ENCODE measurements at places on chromosomes 3 and 15. TPM values are rescaled to one million over a fixed set of nuclear protein-coding genes. Genes with fewer than 3 reads are reported as not detected.
A peak's percentile ranks its signal among the peaks of the same experiment; 100 is the strongest.

GRCh38 chr3:16671690-16672089 lies 66.5 kb upstream of the DAZL start:
- H3K36me3 ChIP-seq: no peaks in the 10 kb centered on the region
- DNase-seq: no peak
- H3K4me1 ChIP-seq: no peaks in the 10 kb centered on the region
- H3K27ac ChIP-seq: no peak overlapping the region
- no peaks in the 10 kb centered on the region for H3K27me3 ChIP-seq
- H3K4me3 ChIP-seq: no peak overlapping the region

DNA sequence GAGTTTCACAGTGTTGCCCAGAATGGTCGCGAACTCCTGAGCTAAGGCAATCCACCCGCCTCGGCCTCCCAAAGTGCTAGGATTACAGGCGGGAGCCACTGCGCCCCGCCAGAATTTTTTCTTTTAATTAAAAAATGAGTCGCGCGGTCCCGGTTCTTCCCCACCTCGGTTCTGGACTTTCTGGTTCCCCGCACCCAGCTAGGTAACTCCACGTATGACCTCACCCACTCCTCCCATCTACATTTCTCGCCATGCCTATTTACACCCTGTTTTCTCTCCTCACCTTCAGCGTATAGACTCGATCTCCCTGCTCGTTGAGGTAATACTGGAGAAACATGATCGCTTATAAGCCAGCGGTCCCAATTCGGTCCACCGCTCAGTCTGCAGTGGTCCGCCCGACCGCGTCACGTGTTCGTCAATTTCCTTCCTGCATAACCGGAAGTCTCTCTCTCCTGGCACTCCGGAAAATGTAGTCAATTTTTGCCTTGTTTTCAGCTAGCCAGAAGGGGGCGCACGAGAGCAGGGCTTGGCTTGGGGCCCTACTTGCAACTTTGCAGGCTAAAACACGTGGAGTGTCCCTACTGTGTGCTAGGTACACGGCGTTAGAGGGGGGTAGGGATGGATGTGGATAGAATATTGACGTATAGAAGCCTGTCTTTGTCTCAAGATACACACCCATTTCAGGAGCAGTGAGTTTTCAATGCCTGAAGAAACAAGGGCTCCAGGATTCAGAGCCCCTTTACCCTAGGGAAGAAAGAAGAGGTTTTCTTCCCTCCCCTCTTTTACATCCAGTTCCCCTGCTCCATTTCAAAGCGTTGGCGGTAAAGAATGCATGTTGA lies at the start of the genes NOP10 and NUTM1:
Gene NOP10 (minus strand): TSS at position 400 of the 839 bp plus-strand sequence. CDS start 63 bp downstream, at position 337.
Gene NUTM1 (plus strand): TSS at position 579 of the 839 bp plus-strand sequence. CDS start 382 bp downstream, outside the sequence.
- no peaks in the 10 kb centered on the region for H3K27me3 ChIP-seq
- H3K4me1 ChIP-seq: peaks cover 35% of the 10 kb centered on the region
- H3K36me3 ChIP-seq: peaks cover 25% of the 10 kb centered on the region
- DNase-seq: peak; percentile 98
- H3K27ac ChIP-seq: no peak within 1 kb of the TSS

The HTR3E gene
- total RNA-seq: not detected

GRCh38 chr15:72182673-72183072 lies 14.9 kb downstream of the GRAMD2A start:
- no peak overlapping the region for H3K4me3 ChIP-seq
- no peak for DNase-seq
- no peaks in the 10 kb centered on the region for H3K4me1 ChIP-seq
- no peaks in the 10 kb centered on the region for H3K36me3 ChIP-seq

GRCh38 chr3:177764933-177765332 lies 567.7 kb upstream of the TBL1XR1 start:
- DNase-seq: no peak
- H3K4me1 ChIP-seq: no peaks in the 10 kb centered on the region
- H3K36me3 ChIP-seq: no peaks in the 10 kb centered on the region
- H3K4me3 ChIP-seq: no peak overlapping the region

DNA sequence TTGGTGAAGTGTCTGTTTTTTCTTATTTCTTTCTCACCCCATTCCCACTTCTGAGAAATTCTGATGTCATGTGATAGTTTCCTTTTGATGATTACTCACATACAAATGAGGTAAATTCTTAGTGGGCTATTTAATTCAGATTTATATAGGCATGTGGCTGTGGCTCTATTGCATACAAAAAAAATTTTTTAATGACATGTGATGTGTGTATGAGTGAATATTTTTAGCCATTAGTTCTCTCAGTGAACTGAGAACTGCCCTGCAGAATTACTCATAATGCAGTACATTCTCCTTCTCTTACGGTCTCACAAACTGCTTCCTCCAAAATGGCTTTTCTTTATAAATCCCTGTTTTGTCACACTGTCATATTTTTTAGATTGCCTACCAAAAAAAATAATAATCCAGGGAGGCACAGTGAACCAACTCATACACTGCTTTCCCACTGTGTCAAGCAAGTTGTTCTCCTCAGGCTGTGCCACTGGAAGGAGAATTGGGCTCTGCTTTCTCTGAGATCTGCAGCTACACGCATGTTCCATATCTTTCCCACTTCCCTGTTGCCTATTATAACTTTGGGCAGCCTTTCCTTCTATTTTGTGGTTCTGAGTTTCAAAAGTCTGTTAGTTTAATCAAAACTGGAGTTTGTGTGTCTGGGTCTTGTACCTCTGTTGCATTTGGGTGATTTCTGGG lies 415.7 kb upstream of the THBS1 start:
- peaks cover 2% of the 10 kb centered on the region for H3K4me1 ChIP-seq
- DNase-seq: no peak
- H3K27me3 ChIP-seq: peaks cover 23% of the 10 kb centered on the region
- no peak overlapping the region for H3K27ac ChIP-seq
- H3K4me3 ChIP-seq: no peak overlapping the region
- no peaks in the 10 kb centered on the region for H3K36me3 ChIP-seq

DNA sequence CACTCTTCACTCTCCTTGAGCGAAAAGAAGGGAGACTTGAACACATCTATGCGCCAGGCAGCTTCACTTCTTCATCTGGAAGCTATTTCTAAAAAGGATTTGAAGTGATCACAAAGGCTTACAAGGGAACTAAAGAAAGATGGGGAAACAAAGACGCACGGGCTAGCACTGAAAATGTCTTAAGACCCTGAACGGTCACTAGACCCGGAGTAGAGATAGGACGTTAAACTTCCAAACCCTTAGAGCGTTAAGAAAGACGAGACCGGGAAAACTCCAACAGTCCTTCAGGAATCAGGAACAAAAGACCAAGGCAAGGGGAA lies 47.5 kb upstream of the EPHB3 start:
- no peak overlapping the region for H3K27ac ChIP-seq
- peaks cover 43% of the 10 kb centered on the region for H3K27me3 ChIP-seq
- no peak for DNase-seq

GRCh38 chr3:100603469-100603868 lies 5.9 kb upstream of the ADGRG7 start:
- H3K4me3 ChIP-seq: peak overlapping the region; percentile 37
- H3K27ac ChIP-seq: no peak overlapping the region
- H3K27me3 ChIP-seq: peaks cover 2% of the 10 kb centered on the region
- no peak for DNase-seq
- no peaks in the 10 kb centered on the region for H3K36me3 ChIP-seq

DNA sequence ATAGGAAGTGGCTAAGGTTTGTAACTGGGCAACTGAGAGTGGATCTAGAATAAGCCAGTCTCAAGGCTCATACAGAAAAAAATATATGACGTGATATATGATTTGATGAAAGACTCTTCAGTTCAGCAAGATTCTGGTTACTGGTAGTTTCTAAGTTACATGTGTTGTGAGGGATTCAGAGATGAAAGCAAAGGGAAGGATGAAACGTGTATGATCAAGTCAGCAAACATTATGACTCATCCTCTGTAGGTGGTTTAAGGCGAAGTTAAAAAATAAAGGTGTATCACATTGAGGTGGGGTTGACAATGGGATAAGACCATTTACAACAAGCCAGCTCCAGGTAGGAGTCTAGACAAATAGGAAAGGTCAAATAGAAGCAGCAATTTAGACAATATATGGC lies 16.2 kb downstream of the TERC start:
- H3K27ac ChIP-seq: no peak overlapping the region
- H3K27me3 ChIP-seq: peaks cover 19% of the 10 kb centered on the region
- DNase-seq: no peak
- H3K4me3 ChIP-seq: no peak overlapping the region
- no peaks in the 10 kb centered on the region for H3K36me3 ChIP-seq
- H3K4me1 ChIP-seq: peaks cover 14% of the 10 kb centered on the region

- no peaks in the 10 kb centered on the region for H3K36me3 ChIP-seq
- H3K4me3 ChIP-seq: peak overlapping the region; percentile 56
- H3K4me1 ChIP-seq: peaks cover 52% of the 10 kb centered on the region
- no peak overlapping the region for H3K27ac ChIP-seq
- peak; percentile 51 for DNase-seq
These were observed 61.3 kb downstream of the VGLL4 start for GRCh38 chr3:11582191-11582968.

DNA sequence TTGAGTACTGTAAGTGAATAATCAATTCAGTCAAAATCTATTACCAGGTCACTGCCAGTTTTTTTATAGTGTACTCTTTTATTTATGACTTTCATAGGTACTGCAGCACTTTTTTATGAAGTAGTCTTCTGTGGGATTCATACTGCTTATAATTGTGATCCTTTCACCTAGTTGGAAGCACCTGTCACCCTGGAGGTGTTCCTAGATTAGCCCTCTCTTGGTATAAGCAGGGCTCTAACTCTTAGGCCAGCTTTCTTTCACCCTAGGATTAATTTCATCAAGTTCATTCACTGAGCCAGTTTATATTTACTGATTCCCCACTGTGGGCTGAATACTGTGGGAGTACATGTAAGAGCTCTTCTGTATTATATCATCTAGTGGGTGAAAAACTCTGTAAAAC lies 65.9 kb upstream of the MLF1 start:
- H3K4me3 ChIP-seq: no peak overlapping the region
- no peak for DNase-seq
- no peak overlapping the region for H3K27ac ChIP-seq

DNA sequence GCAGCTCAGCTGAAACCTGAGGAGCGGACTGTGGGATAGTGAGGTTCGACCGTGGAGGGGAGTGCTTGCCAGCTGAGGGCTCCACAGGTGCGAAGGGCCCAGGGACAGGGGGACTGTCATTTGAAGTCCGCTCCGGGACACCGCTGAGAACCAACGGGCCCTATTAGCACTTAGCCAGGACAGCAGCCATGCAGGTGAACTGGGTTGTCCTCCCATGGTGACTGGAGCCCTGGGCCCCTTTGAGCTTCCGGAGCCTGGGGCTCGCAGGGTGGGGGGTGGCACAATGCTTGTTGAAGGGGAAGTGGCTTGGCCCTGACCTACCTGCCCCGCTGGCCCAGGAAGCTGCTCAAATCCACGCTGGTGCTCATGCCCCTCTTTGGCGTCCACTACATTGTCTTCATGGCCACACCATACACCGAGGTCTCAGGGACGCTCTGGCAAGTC lies 24.7 kb downstream of the PTH1R start:
- no peaks in the 10 kb centered on the region for H3K36me3 ChIP-seq
- peaks cover 3% of the 10 kb centered on the region for H3K4me1 ChIP-seq
- H3K27me3 ChIP-seq: peaks cover 15% of the 10 kb centered on the region
- DNase-seq: no peak
- no peak overlapping the region for H3K27ac ChIP-seq

DNA sequence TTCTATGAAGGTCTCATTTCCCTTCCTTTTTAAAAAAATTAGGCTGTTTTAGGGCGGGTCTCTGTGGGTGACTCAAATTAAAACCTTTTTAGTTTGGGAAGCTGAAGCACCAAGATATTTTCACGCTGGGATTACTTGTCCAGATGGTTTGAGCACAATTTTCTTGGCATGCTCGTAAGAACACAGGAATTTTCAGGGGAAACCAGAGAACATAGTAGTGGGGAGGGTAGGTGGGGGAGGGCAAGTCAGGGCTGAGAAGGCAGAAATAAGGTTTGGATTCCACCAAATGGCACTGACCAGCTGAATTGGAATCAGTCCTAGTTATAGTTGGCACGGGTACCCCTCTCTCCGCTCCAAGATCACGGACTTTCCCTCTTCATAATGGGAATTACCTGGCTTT lies 97.3 kb upstream of the LRIG1 start:
- H3K4me3 ChIP-seq: no peak overlapping the region
- H3K27ac ChIP-seq: no peak overlapping the region
- H3K27me3 ChIP-seq: no peaks in the 10 kb centered on the region
- H3K4me1 ChIP-seq: peaks cover 10% of the 10 kb centered on the region
- DNase-seq: no peak

DNA sequence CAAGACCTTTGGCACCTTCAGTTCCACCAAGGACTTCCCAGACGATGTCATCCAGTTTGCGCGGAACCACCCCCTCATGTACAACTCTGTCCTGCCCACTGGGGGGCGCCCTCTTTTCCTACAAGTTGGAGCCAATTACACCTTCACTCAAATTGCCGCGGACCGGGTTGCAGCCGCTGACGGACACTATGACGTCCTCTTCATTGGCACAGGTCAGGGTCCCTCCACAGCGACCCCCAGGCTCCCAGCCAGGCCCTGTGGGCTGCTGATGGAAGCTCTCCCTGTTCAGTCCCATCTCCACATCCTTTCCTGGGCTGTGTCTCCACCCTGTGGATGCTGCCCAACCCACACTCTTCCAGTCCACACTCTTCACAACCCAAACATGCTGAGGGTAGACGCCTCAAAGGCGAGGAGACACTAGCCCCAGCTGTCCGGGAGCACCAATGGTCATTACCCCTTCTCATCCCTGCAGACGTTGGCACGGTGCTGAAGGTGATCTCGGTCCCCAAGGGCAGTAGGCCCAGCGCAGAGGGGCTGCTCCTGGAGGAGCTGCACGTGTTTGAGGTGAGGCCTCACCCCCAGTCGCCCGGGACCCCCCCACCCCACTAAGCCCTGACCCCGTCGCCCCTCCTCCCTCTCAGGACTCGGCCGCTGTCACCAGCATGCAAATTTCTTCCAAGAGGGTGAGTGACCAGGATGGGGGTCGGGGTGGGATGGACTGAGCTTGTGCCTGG lies 4.3 kb upstream of the LSMEM2 start:
- H3K4me3 ChIP-seq: no peak overlapping the region
- DNase-seq: peak; percentile 87
- no peaks in the 10 kb centered on the region for H3K36me3 ChIP-seq

GRCh38 chr3:32719335-32719734 lies 34.3 kb downstream of the CNOT10 start:
- H3K4me1 ChIP-seq: no peaks in the 10 kb centered on the region
- no peak for DNase-seq
- no peak overlapping the region for H3K4me3 ChIP-seq
- peaks cover 16% of the 10 kb centered on the region for H3K36me3 ChIP-seq
- no peak overlapping the region for H3K27ac ChIP-seq

The STAC gene
- not detected for total RNA-seq

The PATL2 gene
- total RNA-seq: 6.3 TPM

DNA sequence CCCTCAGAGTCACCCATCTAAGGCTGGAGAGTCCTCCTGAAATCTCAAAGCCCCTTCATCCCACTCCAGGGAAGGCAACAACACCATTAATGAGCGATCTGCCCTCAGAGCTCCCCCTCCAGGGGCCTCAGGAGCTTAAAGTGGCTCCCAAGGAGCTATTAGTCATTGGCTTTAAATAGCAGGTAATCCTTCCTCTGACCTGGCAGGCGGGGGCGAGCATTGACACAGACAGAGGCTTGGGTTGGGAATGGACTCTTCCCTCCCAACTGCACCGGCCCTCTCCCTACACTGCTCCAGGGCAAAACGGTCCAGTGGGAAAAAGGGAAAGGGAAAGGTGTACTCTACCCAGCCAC lies 1.4 kb downstream of the MFGE8 start:
- no peak overlapping the region for H3K27ac ChIP-seq
- peaks cover 16% of the 10 kb centered on the region for H3K4me1 ChIP-seq
- peak overlapping the region; percentile 91 for H3K4me3 ChIP-seq
- no peak for DNase-seq
- no peaks in the 10 kb centered on the region for H3K36me3 ChIP-seq
